ENCODE measurements at places on chromosomes 7 and 10.

- no peak for DNase-seq
Measured at GRCh38 chr10:45023426-45023825, 22.7 kb downstream of the ZNF22 start.

- no peak for DNase-seq
Measured at GRCh38 chr7:57449904-57450303, at the start of gene ZNF716. Gene ZNF716 (plus strand): TSS chr7:57450177. CDS start chr7:57450289, 112 bp downstream.

DNA sequence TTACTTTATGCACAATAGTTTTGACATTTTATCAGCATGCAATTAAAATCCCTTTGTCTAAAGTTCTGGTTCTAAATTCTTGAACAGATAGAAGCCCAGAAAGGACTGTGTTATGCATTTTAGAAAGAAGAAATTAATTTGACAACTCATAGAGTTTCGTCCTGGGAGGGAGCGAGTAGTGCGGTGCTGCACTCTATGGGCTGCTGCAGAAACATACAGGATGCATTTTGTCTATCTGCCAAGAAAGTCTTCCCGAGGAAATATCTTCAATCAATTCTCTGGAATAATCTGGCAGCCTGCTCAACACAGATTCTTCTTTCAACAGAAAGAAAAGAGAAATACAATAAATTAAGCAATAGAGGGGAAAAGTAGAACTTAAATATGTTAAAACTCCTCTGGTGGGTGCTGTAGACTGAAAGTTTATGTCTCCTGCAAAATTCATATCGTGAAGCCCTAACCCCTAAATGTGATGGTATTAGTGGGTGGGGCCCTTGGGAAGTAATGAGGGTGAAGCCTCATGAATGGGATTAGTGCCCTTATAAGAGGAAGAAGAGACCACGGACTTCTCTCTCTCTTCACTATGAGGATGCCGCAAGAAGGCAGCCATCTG, 39.0 kb upstream of the IFRD1 start:
- no peak for DNase-seq

DNA sequence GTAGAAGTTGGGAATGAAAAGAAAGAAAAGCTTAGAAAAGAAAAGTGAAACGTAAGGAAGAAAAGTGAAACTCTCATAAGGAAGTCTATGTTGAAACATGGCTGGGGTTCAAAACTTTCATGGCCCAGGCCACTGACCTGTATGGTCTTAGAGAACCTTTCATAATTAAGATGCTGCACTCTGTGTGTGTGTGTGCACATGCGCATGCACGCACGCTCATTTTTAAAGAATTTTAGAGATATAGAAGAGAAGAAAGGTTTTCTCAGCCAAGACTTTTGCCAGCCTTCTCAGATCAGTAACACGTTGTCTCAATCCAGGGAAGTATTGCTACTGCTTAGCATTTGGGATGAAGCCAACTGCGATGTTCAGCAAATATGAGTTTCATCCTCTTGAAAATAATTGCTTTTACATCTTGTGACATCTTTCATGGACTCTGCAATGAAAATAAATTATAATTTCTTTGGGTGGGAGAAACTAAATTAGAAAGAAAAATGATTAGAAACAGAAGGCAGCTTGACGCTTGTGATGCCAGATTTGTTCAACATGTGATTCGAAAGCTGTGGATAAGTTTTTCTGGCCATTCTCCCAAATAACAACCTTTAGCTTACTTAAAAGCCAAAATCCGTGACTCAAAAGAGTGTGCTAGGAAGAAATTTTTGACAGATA, 16.2 kb upstream of the SLC26A4 start:
- no peak for DNase-seq

GRCh38 chr10:3306050-3306449, 133.5 kb upstream of the PITRM1 start:
- DNase-seq: no peak

DNA sequence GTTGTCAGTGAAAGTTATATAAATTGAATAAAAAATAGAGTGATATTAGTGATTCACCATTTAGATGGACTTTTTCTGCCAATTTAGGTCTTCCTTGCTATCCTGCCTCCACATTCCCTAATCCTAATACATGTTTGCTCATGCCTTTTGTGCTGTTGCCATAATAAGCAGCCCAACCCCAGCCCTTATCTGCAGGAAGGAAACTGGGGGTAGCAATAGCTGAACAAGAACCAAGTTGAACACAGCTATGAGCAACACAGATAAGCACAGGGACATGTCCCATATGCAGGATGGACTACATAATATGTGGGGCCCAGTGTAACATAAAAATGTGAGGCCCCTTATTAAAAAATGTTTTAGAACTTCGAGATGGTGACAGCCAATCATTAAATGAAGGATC, 91.2 kb upstream of the AHR start:
- no peak for DNase-seq

GRCh38 chr7:157282141-157282801, 54.5 kb upstream of the DNAJB6 start:
- no peak for DNase-seq

DNA sequence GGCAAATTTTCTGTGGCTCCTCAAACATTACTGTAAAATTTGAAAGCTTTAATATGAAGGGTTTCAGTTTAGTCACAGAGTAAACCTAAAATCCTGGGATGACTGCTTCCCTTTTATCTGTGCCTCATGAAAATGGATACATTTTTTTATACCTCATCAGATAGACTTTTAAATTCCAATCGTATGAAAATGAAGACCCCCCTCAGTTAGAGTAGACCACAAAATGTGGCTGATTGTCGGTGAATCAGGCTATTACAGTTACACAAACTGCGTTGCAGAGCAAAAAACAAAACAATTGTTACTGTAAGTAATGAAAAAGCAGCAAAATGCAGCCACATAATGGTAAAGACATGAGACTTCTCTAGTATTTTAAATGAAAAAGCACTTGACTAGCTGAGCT, 296.2 kb downstream of the CNTNAP2 start:
- no peak for DNase-seq

DNA sequence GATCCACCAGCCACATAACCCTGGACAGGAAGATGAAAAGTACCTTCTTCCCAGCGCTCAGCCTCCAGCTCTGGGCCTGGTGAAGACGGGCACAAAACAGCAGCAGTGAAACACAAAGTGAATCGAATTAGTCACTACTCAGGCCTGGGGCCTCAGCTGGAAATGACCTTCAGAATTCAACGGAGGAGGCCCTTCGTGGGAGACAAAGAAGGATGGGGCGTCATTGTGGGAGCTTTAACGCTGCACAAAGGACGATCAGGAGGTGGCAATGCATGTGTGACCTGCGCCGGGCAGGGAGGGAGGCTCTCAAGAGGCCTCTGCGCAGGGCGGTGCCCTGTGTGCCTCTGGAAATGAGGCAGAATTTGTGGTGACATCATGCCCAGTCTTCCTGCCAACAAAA, 161.9 kb downstream of the DNAJB6 start:
- no peak for DNase-seq

DNA sequence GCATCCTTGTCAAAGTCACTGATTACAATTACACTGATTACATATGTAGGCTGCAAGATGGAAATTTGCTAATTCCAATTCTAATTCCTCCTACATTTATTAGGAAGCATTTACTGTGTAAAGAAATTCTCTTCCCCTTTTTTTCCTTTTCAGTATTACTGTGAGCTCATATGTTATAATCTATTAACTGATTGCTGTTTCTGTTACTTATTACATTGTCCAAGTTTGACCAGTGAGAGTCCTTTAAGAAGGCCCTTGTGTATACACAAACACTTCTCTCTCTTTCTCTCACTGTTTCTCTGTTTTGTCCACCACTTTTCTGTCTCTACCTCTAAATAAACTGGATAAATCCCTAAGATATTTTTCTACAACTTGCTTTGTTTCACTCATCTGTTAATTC, 31.5 kb downstream of the PHF14 start:
- DNase-seq: no peak

GRCh38 chr10:86130041-86130440, 236.6 kb downstream of the GRID1 start:
- DNase-seq: no peak

DNA sequence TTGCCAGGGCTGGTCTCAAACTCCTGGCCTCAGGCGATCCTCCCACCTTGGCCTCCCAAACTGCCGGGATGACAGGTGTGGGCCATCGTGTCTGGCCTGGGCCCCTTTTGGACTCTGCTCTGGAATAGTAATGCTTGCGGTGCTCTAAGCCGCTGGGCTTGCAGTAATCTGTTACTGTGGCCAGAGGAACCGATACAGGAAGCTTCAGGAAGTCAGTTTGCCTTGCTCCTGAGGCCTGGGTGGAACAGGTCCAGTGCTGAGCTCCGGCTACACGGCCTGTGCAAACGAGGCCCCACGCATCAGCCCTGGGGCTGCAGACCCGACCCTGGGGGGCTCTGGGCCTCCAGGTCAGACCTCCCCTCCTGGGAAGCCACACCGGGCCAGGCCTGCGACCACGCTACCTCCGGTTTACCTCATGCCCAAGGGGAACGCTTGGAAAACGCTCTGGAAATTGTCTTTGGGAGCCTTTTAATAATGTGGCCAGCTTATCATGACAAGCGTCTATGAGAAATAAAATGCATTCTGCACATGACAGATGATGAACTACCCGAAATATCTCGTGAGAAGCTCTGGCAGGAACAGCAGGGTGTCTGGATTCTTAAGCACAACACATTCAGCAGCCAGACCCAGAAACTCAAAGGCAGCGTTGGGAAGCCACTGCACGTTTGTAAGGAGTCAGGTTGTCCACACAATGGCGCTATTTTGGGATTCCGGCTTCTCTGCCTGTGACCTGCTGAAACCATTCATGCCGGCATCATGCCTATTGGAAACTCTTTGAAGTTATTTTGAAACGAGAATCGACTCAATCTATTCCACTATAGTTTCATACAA, 10.1 kb upstream of the ADAP1 start:
- no peak for DNase-seq

DNA sequence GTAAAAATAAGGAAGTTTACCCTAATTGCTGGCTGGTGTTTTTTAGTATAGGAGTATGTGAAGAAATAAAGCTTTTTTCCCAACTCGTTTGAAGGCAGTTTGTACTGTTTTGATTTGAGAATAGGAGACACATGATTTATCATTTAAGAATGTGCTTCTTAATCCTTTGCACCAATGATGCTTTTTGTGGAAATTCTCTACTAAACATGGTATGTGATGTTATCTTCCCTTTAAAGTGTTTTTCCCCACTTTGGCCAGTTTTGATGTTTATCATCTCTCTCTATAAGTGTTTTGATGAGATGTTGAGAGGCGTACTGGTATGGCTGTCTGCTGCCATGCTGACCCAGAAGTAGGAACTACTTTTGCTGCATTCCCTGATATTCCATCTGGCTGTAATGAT, 85.1 kb downstream of the SUGCT start:
- no peak for DNase-seq

DNA sequence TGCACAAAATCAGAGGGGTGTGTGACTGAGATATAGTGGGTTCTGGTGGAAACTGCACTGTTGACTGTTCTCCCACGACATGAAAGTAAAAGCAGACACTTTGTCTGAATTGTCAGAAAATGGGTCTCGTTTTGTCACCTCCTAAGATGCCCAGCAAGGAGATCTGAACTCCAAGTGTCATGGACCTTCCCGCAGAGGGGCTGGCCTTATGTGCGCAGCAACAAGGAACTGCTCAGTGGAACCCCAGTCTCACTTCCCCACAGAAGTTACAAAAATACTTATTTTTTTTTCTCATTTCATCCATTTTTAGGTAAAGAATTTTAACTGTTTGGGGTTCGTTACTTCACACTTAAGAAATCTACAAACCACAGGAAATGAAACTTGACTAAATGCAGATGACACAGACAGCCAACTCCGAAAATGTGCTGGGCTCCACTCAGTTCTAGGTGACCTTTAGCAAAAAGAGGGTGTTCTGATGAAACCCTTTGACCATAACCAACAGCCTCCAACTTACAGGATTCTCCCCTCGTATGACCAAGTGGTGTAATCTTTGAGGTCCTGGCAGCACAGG, 115.0 kb downstream of the FAM107B start:
- DNase-seq: no peak

- no peak for DNase-seq
Measured at GRCh38 chr10:43264344-43264964, 2.4 kb downstream of the RASGEF1A start.

GRCh38 chr10:101030496-101031127, 317 bp downstream of the PDZD7 start:
- DNase-seq: no peak

DNA sequence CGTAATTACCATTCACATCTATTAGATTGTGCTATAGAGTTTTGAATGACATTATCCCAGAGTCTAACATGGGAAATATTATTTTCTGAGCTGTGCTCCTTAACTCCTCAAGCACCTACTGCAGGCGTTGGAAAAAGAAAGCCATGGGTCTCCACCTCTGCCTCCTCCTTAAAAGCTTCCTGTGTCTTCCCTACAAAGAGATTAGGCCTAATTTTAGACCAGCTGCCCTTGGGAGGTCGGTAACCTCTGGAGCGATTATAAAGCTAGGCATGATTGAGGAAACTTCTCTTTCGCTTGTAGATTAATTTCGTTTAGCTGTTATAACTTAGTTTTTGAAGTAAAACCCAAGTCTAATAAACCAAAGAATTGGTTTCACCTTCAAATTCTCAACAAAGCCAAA, 75.2 kb downstream of the PLXDC2 start:
- DNase-seq: no peak

- DNase-seq: no peak
Measured at GRCh38 chr10:50336140-50336539, 84.8 kb upstream of the ASAH2 start.

DNA sequence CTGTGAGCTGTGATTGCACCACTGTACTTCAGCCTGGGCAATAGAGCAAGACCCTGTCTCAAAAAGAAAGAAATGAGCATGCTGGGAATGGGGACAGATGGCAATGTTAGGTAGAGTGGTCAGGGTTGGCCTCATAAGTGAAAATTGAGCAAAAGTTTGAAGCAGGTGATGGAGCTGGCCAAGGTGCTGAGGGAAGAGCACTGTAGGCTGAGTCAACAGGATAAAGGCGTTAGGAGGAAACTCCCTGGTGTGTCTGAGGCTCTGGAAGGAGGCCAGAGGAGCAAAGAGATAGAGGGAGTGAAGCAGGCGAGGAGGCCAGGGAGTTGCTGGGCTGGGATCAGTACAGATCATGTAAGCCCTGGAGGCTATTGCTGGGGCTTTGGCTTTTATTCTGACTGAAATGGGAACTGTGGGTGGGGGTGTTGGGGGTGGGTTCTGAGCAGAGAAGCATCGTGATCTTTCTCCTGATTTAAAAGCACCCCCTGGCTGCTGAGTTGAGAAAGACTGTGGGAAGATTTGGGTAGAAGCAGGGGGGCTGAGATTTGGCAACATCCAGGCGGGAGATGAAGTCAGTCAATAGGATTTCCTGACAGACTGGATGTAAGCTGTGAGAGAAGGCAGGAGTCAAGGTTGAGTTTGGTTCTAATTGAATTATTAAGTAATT, 52.5 kb upstream of the VKORC1L1 start:
- no peak for DNase-seq

GRCh38 chr7:42100156-42100508, 136.9 kb downstream of the GLI3 start:
- DNase-seq: no peak

- DNase-seq: no peak
Measured at GRCh38 chr10:436013-436697, 253.3 kb downstream of the DIP2C start.

DNA sequence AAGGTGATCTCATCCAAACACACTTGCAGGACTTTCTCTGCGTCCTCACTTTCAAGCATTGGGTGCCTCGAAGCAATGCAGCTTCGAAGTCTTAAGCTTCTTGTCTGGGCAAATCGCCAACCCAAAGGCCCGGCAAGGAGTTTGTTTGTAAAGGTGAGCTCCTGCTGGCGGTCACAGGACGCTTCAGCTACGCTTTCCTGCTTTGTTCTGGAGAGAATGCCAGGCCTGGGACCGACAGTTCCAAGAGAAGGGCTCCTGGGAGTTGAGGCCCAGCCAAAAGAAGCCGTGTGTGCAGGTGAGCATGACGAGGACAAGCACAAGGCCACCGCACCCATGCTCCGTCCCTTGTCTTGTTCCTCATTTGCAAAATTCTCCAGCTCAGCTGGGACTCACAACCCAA, 106.6 kb upstream of the DOCK1 start:
- no peak for DNase-seq

Measured in AG09319 (cell line).